GM10248 (cell line): ENCODE measurements at places on chromosomes 7 and 10.

DNA sequence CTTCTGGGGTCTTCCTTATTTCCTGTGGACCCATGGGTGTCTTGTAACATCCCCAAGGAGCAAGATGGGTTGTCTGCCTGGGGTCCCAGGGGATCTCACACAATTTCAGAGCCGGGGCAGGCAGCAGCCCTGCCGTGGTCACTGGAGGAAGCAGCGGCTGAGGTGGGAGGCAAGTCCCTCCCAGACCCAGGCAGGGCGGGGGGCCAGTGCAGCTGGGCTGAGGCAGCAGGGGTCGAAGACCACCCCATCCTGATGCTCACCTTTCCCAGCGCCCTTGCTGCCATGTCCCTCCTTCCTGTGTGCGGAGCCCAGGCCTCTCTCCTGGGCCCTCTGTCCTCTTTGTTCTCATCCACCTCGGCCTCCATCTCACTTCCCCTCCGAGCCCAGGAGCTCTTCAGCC is 583.0 kb upstream of the COBL start:
- no peak for DNase-seq

GRCh38 chr7:13834328-13834761 is 155.1 kb downstream of the ETV1 start:
- no peak for DNase-seq

- DNase-seq: no peak
Measured at GRCh38 chr10:99880080-99880835, 97.8 kb downstream of the ABCC2 start.

DNA sequence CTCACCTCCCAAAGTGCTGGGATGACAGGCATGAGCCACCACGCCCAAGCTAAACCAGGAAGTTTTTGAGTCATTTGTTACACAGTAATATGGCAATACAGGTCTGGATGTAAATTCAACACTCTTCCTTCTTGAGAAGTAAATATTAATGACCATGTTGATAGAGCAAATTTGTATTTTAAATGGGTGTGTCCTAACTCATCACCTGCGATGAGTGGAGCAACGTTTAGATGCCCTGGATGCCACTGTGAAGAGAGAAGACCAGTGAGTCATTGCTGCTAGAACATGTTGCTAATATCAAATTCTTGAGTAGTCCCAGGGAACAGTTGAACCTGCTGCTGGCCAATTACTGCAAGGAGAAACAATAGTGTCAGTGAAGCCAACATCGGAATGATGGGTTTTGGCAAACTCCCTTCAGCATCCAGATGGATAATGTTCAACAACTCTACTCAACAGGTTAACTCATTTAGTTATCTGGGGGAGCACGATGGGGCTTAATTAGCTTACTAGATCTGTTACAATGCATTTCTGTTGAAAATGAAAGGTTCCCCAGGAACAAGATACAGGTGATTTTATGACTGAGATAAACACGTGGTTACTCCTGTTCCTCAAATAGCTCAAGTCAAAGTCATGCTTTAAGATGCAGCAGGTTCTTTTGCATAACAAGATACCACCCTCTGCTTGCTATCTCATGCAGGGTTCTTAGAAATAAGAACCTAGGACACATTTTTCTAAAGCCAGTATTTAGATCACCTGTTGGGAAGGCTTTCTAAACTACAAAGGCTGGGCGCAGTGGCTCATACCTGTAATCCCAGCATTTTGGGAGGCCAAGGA is 146.8 kb downstream of the CALN1 start:
- DNase-seq: no peak

DNA sequence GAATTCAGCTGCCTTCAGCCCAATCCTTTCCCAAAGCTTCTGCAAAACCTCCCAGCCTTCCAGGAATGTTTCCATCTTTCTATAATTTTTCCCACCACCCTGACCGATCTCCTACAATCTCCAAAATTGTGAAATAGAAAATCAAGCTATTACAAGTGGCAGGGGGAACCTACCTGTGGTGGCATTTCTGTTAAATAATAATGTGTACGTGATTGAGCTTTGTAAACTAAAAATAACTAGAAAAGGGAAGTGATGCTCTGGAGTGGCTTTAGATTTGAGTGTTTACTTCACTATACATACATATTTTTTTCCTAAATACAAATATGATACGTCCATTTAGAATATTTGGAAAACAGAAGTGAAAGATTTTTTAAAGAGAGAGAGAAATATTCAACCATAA is 593.6 kb downstream of the GRM8 start:
- DNase-seq: peak; percentile 45

GRCh38 chr7:106423111-106423510 is 138.3 kb upstream of the NAMPT start:
- no peak for DNase-seq

DNA sequence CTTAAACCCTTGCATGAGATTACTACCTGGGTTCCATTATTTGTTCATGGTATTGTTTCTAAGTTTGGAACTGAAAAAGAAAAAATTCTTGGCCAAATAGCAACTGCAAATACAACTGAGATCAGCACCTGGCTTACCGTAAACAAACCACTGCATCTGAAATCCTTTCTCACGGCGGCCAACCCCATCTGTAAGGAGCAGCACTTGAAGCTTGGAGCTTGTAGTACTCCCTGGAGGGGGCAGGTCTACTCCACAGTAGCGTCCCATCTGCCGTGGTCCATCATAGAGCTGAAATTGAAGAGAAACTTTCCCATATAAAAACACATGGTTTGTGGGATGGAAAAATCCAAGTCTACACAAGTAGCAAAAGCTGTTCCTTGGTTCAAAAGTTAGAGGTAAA is 109.9 kb downstream of the CUBN start:
- DNase-seq: no peak

- no peak for DNase-seq
Measured at GRCh38 chr10:69757553-69758309, 44.0 kb upstream of the COL13A1 start.

DNA sequence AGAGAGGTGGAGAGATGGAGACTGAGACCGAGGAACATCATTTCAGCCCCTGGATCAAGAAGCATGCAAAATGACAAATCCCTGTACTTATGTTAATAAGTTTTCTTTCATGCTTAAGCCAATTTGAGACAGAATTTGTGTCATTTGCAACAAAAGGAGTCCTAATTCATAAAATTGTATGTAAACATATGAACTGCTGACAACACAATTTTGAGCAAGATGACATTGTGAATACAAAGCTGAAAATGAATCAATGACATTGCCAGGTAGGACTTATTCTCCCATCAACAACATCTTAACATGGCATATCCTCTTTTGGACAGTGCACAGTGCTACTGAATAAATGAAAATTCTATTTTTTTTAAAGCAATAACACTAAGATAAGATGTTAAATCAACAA is 264.0 kb downstream of the WDR11 start:
- DNase-seq: no peak

GRCh38 chr7:13991791-13992595 is 2.5 kb upstream of the ETV1 start:
- DNase-seq: no peak

DNA sequence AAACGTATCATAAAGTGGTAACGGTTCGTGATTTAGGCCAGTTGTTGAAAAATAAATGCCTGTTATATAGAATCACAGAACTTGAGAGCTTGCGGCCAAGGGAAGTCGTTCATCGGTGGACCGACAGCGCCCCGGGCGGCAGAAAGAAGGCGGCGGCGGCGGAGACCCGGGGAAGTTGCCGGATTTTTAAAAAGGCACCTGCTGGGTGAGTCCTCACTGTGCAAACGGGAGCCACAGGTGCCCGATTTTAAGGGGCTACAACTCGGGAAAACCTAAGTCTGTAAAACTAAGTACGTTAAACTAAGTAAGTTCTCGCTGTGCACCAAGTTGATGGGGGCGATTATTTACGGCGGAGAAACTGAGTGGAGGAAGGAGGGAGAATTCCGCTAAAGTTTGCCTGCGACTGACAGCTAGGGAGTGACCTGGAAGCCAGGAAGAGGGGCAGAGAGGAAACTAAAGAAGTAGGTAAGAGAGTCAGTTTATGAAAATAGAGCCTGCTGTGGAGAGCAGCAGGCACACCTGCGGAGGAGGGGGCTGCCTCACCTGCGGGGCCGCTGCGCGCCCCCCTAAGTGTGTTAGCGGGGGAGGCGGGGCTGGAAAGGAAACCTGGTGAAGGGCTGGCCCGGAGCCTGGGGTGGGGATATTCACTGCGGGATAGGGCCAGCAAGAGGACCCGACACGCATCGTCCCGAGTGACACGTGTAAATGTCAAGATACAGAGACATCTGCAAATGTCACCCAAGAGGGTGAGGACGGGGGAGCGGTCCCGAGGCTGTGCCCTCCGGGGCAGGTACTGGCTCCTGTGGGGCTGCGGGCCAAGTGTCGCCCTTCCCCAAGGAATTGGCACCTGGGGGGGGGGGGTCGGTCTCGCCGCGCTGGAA is 996 bp downstream of the ADAM12 start:
- peak; percentile 24 for DNase-seq

GRCh38 chr7:17690030-17690429 is 250.3 kb downstream of the SNX13 start:
- DNase-seq: no peak

GRCh38 chr7:155213385-155213784 is 84.3 kb upstream of the INSIG1 start:
- DNase-seq: no peak

- DNase-seq: no peak
Measured at GRCh38 chr10:6278519-6279120, 75.9 kb downstream of the PFKFB3 start.

- DNase-seq: no peak
Measured at GRCh38 chr10:24215196-24215595, 6.3 kb downstream of the KIAA1217 start.

GRCh38 chr10:133440633-133441285 is 13.0 kb upstream of the SCART1 start:
- DNase-seq: no peak

GRCh38 chr7:42235741-42236161 is 1.3 kb downstream of the GLI3 start:
- DNase-seq: no peak

GRCh38 chr10:31129880-31130405 is 98.3 kb upstream of the ZNF438 start:
- no peak for DNase-seq

GRCh38 chr10:77398986-77399755 is 238.4 kb downstream of the KCNMA1 start:
- no peak for DNase-seq

- no peak for DNase-seq
Measured at GRCh38 chr10:110527731-110528171, 30.0 kb downstream of the DUSP5 start.

GRCh38 chr10:35276889-35277288 is 59.4 kb upstream of the CCNY start:
- DNase-seq: no peak

- DNase-seq: no peak
Measured at GRCh38 chr10:93873420-93874115, 20.2 kb upstream of the SLC35G1 start.

DNA sequence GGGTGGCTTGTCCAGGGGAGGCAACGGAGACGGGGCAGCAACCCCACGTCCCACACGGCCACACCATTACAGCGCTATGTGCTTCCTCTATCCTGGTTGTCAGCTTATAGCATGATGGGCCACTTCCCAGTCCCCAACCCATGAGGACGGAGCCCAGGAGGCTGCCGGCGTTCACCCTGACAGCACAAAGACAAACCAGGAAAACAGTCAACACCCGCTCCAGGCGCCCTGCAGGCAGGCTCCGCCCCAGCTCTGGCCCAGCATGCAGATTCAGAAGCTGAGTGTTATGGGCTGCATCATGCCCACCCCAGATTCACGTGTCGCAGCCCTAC is 14.8 kb downstream of the WDR86 start:
- DNase-seq: no peak

DNA sequence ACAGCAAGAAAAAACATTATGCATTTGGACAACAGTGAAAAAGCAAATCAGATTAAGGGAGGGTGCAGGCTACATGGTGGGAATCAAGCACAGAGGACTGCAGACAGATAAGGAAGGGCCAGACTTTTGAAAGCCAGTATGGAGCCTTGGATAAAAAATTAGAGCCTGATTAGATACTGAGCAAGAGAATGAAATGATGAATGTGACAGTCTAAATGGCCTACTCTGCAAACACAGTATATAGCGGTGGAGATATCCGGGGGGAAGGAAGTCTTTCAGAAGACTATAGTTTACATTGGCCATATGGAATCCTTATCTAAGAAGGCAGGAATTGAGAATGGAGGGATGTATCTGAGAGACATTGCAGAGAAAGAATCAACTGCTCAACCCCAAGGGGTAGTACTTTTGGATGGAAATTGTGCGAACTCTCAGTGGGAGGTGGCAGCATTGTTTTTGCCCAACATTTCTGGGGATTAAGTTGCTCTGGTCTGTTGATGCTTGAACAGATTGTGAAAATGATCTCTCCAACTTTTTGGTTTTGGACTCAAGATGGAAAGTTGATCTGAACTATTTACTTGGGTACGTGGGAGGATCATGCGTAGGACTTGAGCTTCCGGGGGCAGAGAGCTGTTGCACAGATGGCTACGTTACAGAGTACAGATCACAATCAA is 39.4 kb upstream of the CHCHD3 start:
- DNase-seq: no peak

DNA sequence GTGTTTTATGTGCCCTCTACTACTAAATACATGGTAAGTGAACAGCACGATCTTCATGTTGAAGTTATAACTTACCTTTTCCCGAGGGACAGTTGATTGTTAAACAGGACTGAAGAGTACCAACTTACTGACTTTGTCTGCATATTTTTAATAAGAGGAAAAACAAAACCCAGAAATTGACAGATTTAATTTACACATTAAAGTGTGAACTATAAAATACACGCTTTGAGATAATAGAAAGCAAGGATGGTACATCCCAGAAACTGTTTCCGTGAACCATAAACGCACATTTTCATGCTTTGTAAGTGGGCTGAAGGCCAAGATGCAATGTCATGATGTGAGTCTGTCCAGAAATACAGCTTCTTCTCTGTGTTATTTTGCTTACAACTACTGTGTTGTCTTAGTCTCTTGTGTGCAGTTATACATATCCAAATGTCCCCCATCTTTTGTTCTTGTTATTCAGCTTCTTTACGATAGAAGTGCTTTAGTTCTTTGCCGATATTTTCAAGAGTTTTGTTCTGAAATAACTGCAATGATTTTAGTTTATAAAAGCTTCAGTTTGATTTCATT is 190.1 kb downstream of the MLLT10 start:
- no peak for DNase-seq

DNA sequence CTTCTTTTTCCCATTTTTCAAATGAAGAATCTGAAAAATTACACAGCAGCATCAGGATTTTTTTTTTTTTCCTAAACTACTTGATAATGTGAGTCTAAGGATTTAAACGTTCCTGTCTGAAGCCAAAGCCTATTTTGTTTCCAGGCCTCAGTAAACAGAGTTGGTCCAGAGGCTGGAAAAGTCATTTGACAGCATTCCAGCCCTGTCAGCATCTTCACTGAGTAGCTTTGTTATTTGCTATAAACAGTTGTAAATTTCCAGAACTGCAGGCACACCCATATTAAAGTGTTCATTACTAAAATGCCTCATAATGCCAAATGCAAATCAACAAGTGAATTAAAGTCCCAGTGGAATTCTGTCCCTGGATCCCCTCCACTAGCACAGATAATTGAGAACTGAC is 35.5 kb upstream of the KMT2E start:
- no peak for DNase-seq

GRCh38 chr7:95950698-95951097 is 178.3 kb downstream of the DYNC1I1 start:
- DNase-seq: no peak
